ENCODE measurements at places on chromosomes 12 and 14.

DNA sequence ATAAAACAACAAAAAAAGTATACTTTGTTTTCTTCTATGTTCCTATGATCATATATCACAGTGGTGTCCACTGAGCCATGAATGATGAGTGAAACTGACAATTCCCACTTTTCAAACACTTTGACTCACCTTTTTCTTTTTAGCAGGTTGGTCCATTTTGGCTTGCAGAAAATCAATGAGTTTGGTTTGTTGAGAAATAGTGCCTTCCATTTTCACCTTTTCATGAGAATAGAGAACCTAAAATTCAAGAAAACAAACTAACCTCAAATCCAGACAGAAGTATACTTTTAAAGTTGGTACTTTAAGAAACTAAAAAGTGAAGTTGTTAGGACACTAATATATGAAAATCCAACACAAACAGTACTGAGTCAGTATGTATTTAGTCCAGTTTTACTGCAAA, 52.4 kb downstream of the PRKAB1 start:
- peak; percentile 54 for DNase-seq

GRCh38 chr12:81150382-81150781, 72.5 kb downstream of the ACSS3 start:
- DNase-seq: no peak

- DNase-seq: peak; percentile 95
These were observed 602 bp downstream of the APEX1 start for GRCh38 chr14:20455355-20456300.

DNA sequence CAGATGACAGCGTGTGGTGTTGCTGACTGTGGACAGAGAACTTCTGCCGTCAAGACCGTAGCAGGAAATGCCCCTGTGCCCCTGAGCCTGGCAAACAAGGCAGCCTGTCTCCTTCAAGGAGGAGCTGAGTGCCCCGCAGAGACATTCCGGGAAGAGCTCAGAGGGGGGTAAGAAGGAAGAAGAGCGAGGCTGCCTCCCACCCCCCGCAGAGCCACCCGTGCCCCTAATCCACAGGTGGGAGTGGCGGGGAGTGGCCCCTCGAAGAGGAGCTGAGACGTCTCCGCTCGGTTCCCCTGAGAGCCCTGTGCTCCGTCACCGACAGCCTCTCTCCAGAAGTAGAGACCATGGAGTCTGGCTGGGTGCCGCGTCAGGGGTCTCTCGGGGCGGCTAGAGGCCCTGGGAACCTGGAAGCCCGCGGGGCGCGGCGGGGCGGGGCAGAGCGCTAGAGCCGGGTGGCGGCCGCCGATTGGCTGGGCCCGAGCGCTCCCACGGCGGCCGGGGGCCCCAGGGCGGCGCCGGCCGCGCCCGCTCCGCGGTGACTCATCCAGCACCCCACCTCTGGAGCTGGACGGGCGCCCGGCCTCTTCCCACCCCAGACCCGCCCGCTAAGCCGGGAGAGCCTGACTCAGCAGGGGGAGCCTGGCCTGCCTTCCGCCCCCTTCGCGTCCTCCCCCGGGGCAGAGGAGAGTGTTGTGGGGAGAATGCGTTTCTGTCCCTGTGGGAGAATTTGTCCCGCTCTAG, 25.2 kb upstream of the KRT78 start:
- DNase-seq: peak; percentile 100

DNA sequence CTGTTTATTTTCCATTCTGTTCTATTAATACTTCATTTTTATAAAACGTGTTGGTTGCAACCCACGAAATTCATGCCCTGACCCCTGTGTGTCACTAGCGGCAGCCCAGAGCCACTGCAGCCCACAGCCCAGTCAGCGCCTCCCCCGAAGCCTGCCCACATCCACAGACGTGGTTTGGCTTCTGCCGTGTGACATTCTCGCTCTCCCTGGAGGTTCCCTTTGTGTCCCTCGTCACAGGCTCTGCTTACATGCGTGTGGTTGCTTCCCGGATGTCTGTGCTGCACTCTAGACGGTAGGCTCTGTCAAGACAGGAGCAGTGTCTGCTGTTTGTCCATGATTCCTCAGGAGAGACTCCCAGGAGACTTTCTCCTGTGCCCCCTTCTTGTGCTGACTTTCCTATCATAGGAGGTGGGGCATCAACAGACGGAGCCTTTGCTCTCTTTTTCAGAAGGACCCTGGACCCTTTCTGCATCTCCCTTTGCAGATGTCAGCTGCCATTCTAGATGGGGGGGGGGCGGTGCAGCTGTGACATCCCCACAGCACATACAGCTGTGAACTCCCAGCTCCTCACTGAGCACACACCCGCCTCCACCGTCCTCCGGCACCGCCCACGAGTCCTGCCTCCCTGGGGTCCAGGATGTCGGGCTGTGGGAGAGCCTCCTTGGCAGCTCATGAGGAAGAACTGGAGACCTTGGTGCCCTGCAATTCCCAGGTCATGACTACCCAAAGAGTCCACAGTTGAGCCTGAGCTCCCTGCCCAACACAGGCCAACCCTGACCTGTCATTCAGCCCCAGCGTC, 36.8 kb upstream of the PIWIL1 start:
- no peak for DNase-seq

DNA sequence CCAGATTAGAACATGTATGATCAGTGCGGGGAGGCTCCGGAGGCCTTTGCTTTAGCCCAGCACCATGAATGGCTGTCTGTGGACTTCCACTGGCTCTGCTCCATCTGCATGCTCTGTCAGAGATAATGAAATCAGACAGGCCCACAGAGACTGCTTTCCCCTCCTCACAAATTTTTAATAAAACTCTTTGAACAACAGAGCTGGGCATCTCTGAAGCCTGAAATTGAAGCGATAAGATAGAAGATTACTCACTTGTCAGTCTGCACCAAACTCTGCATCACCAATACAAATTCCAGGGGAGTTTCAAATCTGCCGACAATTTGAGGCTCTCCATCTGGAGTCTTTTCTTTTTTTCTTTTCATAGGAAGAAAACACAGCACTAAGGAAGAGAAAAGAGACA, 110.0 kb downstream of the DYRK2 start:
- no peak for DNase-seq

DNA sequence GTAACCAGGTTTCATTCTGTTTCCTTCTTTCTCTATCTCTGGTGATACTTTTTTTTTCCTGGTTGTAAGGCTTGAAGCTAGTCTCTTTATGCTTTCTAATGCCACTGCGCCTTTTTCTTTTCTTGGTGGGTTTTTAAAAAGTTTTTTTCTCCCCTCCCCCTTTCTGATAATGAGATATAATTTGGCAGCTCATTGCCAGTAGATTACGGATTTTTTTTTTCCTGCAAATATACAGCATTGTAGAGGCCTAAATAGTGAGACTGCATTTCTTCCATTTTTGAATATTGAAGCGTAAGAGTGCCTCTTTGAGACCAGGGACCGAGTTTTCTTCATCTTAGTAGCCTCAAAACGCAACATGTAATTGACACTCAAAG, 1.1 kb downstream of the PAPOLA start:
- DNase-seq: peak; percentile 46

DNA sequence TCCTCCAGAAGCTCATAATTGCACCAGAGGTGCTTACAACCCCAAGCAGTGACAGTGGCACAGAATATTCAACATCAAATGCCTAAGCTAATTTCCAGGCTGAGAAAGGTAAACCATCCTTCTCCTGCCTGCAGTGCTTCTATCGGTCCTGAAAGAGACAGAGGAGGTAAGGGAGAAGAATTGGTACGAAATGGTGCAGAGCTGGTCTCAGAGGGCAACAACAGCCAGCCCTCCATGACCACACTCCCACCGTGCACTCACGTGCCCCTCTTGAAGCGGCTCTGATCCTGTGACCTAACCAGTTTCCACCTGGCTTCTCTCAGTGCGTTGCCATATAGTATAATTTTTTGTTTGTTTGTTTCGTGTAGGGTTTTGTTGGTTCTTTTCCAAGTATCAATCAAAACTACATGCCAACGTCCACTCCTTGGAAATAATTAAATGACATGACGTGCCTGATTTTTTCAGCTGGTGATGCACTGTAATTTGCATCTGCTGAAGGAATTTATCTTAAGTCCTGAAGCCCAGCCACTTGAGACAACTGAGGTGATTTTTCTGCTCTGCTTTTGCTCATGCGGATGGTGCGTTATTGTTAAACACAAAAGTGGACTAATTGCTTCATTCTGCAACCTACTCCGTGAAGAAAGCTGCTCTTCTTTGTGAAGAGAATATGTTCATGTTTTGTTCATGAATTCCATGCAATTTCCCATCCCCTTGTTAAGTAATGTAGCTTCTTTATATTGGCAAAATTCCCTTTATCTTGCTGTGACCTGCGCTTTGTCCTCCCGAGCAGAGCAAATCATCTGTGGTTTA, 1.3 kb upstream of the ATP2A2 start:
- peak; percentile 73 for DNase-seq

- no peak for DNase-seq
These were observed 20.4 kb downstream of the ABHD12B start for GRCh38 chr14:50892255-50892654.

- DNase-seq: no peak
These were observed 1.7 kb downstream of the ANGEL1 start for GRCh38 chr14:76810953-76811400.

DNA sequence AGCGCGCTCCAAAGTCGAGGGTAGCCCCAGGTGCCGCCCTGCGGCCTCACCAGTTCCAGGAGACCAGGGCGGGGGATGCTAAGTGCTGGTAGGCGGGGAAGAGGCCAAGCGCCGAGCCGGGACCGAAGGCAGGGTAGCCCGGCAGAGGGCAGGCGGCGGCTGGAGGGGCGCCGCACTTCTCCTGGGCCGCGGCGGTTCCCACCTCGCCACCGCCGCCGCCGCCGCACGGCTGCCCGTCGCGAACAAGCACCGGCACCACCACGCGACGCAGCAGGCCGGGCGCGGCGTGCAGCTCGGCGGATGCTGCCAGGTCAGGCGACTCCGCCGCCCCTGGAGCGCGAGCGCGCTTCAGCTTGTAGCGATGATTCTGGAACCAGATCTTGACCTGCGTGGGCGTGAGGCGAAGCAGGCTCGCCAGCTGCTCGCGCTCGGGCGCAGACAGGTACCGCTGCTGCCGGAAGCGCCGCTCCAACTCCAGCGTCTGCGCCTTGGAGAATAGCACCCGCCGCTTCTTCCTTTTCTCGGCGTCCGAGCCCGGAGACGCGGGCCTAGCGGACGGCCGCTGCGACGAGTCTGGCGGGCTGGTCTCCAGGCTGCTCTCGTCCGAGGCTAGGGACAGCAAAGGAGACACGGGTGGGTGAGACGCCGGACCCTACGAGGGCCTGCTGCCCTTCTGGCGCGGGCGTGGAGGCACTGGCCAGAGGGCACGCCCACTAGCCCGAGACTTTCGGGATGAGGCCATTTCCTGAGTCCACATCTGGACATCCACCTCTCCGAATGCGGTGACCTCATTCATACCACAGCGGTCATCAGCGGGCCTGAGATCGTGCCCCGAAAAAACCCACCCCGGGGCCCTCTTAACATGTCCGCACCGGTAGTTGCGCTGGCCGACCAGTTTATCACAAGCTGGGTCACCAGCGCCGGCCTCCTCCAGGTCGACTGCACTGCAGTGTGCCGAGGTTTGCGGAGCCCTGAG, 1.3 kb downstream of the NKX2-8 start:
- DNase-seq: peak; percentile 90

- no peak for DNase-seq
These were observed 4.5 kb upstream of the EVL start for GRCh38 chr14:100060760-100061159.

GRCh38 chr14:89430391-89431236, 13.6 kb upstream of the FOXN3 start:
- DNase-seq: no peak

DNA sequence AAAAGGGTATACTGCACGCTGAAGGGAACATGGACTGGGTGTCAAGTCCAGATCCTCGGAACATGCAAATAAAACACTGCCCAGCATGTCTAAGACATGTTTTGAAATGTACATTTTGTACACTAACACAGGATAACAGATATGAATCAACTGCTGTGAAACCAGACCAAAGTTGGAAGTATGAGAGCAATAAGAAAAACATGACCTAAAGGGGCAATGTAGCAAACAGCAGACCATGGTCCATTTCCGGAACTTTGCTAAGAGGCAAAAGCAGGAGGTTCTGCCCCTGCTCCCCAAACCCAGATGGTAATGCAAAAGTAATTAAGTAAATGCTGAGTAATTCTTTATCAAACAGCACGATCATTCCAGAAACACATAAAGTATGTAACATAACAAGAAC, 125.2 kb downstream of the SLC25A21 start:
- no peak for DNase-seq

GRCh38 chr12:7667125-7667524, 1.4 kb upstream of the APOBEC1 start:
- DNase-seq: peak; percentile 74

- DNase-seq: no peak
These were observed 388.5 kb downstream of the PAWR start for GRCh38 chr12:79302162-79302814.

DNA sequence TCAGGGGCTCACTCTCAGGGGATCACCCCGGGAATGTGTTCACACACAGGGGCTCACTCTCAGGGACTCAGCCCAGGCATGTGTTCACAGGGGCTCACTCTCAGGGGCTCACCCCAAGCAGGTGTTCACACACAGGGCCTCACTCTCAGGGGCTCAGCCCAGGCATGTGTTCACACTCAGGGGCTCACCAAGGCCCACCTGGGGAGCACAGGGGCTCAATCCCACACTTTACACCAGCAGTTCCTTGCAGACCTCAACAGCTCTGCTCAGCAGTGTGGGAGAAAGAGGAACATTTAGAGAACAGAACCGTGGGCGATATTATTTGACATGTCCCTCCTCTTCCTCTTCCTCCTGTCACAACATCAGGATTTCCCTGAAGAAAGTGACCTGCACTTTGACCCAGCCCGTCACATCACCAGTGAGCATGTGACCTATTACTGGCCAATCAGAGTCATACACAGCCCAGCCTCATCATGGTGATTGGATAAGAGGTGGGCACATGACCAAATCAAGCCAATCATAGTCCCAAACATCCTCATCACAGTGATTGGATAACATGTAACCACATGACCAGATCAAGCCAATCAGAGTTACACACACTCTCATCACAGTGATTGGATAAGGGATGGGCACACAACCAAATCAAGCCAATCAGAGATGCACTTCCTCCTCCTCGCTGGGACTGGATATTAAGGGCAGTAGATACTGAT, 359.4 kb upstream of the SFSWAP start:
- no peak for DNase-seq

- no peak for DNase-seq
These were observed 57.1 kb downstream of the ERC1 start for GRCh38 chr12:1047898-1048660.
